RPMI7951 (cell line): ENCODE measurements at places on chromosomes 16 and 17. TPM values are rescaled to one million over a fixed set of nuclear protein-coding genes. Genes with fewer than 3 reads are reported as not detected.

LRRC45 gene
- total RNA-seq = 8.1 and 17.6 TPM in 2 replicates

- DNase-seq = peak; percentile 31
These were observed 4.7 kb downstream of the CORO7 start for GRCh38 chr16:4411684-4412083.

DNA sequence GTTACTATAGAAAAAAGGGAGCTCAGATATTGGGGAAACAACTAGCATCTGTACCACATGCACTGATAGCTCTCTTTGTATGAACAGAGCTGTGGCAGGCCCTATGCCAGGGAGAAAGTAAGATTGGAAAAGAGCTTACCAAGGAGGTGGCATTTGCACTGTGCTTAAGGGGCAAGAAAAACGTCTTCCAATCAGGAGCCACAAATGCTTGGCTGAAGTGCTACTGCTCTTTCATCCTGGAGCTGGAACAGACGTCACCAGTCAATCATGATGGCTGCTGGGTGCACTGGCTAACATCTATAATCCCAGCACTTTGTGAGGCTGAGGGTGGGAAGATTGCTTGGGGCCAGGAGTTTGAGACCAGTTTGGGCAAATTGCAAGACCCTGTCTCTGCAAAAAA, 218.5 kb downstream of the SEC14L1 start:
- DNase-seq = no peak

DNA sequence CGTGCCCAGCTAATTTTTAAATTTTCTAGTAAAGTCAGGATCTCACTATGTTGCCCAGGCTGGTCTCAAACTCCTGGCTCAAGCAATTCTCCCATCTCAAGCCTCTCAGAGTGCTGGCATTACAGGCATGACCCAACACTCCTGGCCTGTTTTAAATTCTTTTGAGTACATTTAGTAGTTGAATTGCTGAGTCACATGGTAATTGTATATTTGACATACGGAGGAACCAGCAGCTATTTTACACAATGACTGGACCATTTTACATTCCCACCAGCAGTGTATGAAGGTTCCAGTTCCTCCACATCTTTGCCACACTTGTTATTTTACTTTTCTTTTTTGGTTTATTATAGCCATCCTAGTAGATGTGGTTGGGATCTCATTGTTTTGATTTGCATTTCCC, 43.6 kb downstream of the RHOT1 start:
- no peak for DNase-seq

- no peak for DNase-seq
These were observed 233.7 kb downstream of the ZFHX3 start for GRCh38 chr16:72814226-72814625.
